ENCODE measurements at places on chromosomes 12 and 14.
A peak's percentile ranks its signal among the peaks of the same experiment; 100 is the strongest.

DNA sequence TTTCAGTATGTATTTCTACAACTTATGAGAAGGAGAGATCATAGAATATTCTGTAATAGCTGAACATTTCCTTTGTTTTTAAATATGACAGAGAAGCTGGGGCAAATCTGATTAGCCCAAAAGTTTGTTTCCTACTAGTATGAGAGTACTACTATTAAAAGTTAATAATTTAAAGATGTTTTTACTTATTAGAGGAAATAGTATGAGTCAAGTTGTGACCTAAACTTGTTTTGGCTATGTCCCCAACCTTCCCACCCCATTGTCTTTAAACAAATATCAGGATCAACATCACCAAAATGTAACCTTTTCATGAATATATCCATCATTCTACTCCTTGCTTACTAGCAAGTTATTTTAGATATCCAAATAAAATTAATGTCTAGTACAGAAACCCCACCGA is 10.5 kb downstream of the GNPNAT1 start:
- no peak for DNase-seq

DNA sequence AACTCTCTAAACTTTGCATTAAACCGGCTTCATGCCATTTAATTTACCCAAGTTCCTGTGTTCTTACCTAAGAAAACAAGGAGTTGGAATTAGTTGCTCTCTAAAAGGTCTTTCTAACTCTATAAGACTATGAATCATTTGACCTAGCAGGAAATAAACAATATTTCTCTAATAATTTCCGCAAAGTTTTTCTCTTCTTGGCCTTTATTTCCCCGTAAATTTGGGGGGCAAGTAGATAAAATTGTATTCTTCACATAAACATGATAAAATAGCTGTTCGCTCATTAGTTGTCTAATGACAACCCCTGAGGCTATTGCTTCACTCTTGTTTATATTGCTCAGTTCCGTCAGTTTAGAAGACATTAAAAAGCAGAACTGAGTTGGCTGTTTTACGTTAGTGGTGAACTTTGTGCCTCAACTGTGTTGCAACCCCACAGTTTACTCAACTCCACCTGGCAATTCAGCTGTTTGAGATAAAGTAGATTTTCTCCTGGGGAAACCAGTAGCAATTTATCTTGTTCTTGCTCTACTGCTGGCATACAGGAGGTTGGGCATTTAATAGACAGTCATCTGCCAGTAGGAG is 74.7 kb downstream of the BTG1 start:
- DNase-seq, result no peak

DNA sequence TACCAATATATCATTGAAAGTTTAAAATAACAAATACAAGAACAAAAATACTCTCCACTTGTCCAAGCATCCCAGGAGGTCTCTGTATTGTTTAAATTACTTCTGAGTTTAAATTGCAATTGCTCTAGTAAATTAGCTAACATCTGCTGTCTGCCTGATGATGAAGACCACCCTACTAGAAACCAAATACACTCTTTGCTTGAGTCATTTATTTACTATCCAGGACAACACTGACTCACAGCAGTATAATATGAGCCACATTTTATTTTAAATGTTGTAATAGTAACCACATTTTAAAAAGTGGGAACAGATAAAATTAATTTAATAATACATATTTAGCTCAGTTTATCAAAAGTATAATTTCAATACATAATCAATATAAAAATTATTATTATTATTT is 62.9 kb upstream of the EEA1 start:
- peak; percentile 70 for DNase-seq

- DNase-seq, result peak; percentile 87
Measured at GRCh38 chr14:88551094-88551870, 3.5 kb downstream of the PTPN21 start.

DNA sequence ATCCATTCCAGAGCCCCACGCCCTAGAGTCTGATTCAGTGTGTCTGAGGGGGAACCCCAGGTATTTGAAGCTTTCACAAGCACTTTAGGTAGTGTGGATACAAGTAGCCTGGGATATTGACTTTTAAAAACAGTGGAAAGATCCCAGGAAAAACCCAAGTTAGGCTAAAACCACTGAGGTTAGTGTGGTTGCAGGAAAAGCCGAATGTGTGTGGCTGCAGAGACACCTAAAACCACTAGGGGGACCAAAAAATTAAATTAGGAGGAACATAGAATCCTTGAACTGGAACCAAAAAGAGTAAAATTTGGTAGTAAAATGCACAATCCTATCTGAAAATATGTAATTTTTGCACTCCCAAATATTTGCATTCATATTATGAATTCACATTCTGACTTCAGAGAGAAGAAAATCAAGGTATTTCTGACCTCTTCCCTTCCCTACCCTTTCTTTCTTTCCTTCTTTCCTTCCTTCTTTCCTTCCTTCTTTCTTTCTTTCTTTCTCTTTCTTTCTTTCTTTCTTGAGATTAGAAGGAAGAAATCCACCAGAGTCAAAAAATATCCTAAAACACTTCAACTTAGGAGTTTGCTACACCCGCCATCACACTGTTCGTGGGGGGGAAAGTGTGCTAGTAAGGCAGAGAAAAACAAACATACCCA is 37.8 kb downstream of the SLCO1A2 start:
- DNase-seq, result peak; percentile 1

GRCh38 chr12:26846416-26846815 is 13.4 kb upstream of the ITPR2 start:
- DNase-seq, result no peak

DNA sequence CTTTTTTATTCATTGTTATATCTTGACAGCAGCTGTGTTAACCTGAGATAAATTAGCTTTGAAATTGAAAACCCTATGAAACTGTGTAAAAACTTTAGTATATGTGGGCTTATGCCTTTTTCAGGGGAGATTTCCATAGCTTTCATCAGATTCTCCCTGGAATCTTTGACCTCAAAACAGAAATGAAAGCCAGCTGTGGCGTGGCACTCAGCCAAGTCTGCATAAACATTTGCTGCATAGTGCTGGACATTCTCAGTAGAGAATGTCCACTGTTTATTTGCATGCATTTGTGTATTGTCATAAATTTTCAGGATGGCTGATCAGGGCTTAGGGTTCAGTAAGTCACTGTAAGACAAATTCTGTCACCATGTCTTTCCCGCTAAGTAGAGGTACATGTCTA is 115.3 kb upstream of the NAP1L1 start:
- DNase-seq, result peak; percentile 77

- peak; percentile 80 for DNase-seq
Measured at GRCh38 chr14:61461808-61462275, 140.5 kb downstream of the PRKCH start.
